Liver (tissue), 10 donors: ENCODE measurements at places on chromosomes 3 and 15. TPM values are rescaled to one million over a fixed set of nuclear protein-coding genes. Genes with fewer than 3 reads are reported as not detected.
A peak's percentile ranks its signal among the peaks of the same experiment; 100 is the strongest.

GRCh38 chr3:171775943-171776342, 34.3 kb downstream of the PLD1 start:
- no peak for DNase-seq

GRCh38 chr15:95770196-95770595, 560.3 kb upstream of the NR2F2 start:
- DNase-seq: no peak

GRCh38 chr3:155495387-155495786, 201.9 kb upstream of the STRIT1 start:
- no peak for DNase-seq

- no peak for DNase-seq
Measured at GRCh38 chr3:12138044-12138443, 20.7 kb downstream of the TIMP4 start.

DNA sequence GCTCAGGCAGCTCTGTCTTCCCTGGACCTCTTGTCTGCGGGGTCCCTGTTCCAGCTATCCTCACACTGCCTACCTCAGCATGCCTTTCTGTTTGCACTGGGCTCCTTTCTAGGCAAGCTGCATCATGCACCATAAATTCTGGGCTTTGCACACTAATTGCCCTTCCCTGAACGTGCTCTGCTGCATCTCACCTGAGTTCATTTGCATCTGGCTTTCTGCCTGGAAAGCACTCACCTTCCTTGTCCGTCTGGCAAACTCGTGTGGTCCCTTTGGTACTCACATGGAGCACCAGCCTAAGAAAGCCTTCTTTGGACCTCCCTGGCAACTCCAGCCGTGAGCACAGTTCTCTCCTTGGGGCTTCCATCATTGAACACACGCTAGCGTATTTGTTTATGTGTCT, 365.6 kb downstream of the SV2B start:
- no peak for DNase-seq

DNA sequence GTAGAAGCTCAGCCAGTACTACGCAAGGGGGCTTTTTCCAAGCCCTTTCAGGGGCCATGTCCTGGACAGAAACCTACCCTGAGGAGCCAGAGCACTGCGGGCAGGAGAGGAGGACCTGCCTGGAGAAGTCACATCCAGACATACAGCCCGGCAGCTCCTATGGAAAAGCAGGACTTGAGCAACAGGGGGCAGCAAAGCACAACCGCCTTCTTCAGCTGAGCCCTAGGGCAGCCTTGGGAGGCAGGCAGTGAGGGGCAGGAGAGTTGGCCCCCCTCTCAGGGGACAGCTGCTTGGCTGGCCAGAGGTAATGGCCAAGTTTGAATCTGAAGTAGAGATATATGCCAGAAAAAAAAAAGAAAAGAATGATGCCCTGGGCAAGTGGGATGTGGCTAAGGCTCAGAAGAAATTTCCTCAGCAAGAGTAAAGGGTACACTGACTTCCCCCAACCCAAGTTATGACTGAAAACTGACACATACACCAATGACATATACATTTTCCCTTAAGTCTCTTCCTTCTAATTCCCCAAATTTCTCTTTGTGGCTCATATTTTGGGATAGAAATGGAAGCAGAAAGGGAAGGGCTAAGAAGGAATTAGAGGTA, 56.9 kb downstream of the CYP19A1 start:
- peak; percentile 59 for DNase-seq

- DNase-seq: peak; percentile 43
Measured at GRCh38 chr15:81322676-81323253, 1.2 kb downstream of the STARD5 start.

DNA sequence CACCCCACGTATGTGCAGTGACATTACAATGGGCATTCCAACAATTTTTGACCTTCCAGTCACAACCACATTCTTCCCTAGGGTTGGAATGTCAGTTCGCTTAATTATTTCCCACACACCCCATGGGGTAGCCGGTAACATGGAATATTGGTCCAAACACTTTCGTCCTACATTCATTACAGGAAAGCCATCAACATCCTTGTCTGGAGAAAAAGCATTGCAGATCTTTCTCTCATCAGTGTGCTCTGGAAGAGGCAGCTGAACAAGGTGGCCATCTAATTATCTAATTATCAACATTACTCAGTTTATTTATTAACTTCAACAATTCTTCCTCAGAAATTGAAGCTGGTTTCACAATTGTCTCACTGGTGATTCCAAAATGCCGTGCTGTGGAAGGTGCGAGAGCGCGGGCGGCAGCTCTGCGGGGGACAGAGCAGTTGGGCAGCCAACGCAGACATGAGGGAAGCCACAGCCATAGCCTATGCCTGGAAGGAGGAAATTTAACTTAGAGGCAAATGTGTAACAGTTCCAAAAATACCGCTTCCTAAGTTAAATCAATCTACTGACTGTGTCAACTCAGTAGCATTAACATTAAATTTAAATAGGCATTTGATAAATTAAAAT, 1158.9 kb upstream of the EPHA6 start:
- no peak for DNase-seq

DNA sequence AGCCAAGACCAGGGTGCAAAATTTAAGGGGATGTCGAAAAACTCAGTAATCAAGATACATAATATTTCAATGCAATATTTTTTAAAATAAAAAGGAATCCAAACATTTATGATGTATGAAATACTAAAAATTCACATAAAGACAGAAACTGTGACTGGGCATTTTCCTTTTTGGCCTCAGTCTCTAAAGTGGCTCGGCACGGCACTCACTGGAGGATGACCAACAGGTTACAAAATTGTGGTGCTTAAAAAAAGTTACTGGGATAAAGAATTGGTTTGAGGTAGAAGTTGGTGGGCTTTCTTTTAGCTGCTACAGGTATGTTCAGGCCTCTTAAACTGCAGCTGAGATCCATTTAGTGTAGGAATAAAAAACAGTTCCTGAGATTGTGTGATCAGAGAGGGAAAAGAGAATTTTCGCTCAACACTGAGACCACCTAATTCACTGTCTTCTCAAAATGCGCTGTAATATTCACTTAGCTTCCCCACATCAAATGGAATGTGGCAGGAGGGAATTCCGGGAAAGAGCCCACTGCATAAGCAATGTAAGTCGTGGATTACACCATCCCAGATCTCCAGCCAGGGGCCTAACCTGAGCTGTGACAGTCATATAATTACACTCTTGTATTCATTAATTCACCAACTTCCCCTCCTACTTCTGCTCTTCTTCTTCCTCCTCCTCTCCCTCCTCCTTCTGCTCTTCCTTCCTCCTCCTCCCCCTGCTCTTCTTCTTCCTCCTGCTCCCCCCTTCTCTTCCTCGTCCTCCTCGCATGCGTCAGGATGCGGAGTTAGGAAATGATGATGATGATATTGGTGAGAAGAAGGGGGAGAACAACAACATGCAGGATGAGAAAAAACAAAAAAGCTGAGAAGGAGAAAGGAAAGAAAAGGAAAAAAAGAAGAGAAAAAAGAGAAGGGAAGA, 45.9 kb downstream of the HES1 start:
- no peak for DNase-seq

Gene LXN
- total RNA-seq: 1.7 TPM

Gene TTC23
- total RNA-seq: 9.9 TPM

Gene IFT80
- total RNA-seq: 12.9 TPM
